BE2C (cell line): ENCODE measurements at places on chromosomes 5 and 9.

DNA sequence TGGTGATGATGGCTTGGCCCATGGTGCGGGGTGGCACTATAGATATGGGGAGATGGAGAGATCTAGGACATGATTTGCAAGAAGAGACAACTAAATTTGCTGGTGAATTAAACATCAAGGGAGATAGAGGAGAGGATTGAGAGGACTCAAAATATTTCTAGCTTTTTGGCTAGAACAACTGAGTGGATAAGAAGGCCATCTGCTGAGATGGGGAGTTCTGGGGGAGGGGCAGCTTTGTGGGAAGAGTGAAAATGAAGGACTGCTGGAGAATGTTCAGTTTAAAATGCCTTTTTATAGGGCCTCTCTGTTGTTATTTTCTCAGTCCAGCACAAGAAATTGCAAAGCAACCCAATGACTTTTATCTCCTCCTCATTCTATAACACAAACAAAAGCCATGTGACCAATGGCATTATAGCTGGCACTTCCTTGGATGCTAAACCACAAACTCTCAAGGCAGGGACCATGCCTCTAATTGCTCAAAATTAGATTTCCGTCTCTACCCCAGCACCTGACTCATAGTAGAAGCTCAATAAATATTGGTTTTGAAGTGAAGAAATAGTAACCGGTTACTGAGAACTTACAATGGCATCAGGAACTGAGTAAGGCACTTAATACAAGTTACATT is 29.8 kb downstream of the JAKMIP2 start:
- DNase-seq: no peak

- DNase-seq: no peak
Observed at GRCh38 chr5:147575598-147575997, 65.7 kb upstream of the DPYSL3 start.

DNA sequence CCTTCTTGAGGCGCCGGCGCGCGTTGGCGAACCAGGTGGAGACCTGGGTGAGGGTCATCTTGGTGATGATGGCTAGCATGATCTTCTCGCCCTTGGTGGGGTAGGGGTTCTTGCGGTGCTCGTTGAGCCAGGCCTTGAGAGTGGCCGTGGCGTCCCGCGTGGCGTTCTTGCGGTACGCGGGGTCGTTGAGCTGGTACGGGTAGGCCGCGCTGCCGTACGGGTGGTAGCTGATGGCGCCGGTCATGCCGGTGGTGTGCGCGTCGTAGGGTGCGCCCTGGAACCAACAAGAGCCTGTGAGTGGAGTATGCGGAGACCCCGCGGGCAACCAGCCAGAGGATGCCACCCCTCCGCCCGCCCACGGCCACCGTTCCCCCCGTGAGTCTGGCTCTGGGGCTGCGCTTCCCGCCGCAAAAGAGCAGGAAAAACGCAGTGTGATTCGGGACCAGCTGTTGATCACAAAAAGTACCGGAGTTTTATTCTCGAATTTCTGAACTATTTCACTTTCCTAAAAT is 1.9 kb downstream of the IRX2 start:
- DNase-seq: no peak

DNA sequence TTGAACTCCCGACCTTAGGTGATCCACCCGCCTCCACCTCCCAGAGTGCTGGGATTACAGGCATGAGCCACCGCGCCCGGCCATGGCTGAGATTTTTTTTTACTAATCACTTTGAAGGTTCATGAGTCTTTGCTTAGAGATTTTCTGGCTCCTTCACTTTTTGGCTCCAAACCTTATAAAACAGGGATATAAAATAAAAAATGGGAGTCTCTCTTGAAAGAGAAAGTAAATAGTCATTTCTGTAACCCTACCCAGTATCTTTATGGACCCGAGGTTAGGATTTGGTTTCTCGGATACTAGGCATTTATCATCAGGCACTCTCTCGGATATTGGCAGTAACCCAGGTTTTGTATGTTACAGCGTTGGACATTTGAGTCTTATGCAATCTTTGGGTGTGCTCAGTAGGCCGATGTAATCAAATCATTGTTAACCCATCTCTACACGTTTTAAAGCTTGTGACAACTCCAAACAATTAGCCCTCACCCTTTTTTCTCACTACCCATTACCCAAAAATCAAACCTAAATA is 25.3 kb downstream of the STXBP1 start:
- DNase-seq: no peak

GRCh38 chr5:15936505-15937245 is 242.9 kb downstream of the MARCHF11 start:
- no peak for DNase-seq

DNA sequence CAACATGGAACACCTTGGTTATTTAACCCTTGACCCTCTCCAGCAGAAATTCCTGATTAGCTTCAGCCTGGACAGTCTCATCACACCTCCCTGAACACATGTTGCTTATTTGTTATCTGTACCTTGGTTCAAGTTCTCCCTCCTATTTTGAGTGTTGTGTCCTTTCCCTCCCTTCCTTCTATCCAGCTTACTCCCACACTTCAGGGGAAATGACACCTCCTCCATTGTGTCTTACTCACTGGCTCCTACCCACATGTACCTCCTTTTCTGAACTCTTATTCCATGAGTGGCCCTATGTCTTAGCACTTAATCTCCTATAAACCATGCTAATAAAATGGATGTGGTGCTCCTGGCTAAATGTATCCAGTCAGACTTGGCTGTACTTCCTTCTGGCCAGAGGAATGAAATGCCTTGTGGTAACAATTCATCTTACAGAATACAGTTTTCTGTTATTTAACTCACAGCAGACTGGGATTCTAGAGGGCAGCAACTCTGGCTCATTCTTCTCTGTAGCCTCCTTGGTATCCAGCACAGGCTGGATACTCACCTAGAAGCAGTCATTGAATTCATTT is 11.2 kb downstream of the LIX1 start:
- no peak for DNase-seq

DNA sequence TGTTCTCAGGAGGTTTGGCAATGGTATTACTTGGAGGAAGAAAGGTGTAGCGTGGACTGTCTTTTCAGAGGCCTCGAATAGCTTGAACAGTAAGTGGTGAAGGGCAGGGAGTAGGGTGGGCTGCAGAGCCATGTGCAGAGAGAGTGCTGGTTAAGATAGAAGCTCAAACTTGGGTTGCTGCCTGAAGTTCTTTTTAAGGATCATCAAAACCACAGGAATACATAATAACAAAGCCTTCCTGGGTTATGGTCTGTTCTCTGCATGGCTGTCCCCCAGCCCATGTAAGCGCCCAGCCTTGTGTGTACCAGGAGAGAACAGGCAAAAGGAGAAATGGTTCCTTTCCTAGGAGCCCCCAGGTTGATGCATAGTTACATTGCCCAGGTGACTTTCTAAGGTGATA is 43.9 kb downstream of the RCL1 start:
- no peak for DNase-seq

DNA sequence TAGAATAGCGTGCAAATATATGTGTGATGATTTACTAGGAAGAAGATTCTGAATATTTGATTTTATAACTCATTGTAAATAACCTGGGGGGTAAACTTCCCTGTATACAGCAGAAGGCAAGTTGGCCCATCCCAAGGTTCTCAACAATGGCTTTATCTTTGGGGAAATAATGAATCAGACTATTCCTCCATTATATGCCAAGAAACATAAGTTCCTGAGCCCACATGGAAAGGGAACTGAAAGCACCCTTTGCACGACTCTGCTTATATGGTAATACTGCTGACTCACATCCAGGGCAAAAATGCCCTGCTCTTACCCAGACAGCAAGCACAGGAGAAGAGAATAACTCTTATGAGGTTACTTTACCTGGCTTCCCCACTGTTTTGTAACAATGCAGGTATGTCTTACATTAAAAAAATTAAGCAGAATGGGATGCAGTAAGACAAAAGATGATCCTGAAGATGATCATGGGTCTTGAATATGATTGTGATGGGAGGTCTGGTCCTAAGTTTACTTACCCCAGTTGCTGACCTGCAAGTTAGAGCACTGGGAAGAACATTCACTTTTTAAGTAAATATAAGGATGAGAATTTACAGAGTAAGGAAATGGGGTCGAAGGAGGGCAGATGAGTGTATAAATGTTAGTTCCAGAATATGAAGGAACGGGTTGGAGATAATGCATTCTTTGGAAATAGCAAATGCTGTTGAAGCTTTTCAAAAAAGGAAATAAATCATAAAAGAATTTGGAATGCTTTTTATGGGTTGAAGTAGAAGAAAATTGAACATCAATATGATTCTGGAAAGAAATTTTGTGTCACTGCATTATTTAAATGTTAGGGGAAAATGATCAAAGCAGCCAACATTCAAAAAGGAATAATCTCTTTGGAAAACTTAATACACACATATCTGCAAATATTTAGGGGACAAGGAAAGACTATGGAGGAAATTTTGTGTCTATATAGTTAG is 428.4 kb upstream of the MPDZ start:
- DNase-seq: no peak

DNA sequence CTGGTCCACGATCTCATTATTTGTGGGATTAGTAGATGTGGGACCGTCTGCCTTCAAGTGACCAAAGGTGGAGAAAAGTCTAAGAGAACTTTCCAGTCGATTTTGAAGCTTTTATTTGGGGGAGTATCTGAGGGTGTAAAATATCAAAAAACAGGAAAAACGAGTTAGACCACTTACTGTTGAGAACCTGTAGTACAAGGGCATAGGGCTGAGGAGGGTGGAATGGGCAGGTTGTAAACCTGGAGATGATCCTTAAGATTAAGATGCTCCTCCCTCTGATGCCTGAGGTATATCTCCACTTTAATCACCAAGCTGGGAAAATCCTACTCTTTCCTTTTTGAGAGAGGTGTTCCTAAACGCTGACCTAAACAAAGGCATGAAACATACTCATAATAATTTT is 32.0 kb upstream of the GTF2H2C start:
- DNase-seq: no peak

GRCh38 chr5:88377705-88378656 is 109.3 kb upstream of the TMEM161B start:
- DNase-seq: no peak

DNA sequence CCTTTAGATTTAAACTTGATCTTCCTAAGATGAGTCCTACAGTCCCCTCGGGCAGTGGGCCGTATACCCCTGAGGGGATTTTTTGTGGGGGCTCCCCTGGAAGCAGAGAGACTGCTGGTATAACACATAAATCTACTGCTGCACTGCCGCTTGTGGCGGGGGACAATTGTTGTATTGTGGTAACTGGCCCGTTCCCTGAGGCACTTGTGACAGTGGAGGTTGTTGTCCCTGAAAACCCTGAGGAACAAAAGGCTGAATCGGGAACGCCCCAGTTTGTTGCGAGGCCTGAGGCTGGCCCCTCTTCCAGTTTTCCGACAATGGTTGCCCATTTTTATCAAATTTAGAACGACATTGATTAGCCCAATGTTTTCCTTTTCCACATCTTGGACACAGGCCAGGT is 4.7 kb upstream of the TMEM141 start:
- no peak for DNase-seq

DNA sequence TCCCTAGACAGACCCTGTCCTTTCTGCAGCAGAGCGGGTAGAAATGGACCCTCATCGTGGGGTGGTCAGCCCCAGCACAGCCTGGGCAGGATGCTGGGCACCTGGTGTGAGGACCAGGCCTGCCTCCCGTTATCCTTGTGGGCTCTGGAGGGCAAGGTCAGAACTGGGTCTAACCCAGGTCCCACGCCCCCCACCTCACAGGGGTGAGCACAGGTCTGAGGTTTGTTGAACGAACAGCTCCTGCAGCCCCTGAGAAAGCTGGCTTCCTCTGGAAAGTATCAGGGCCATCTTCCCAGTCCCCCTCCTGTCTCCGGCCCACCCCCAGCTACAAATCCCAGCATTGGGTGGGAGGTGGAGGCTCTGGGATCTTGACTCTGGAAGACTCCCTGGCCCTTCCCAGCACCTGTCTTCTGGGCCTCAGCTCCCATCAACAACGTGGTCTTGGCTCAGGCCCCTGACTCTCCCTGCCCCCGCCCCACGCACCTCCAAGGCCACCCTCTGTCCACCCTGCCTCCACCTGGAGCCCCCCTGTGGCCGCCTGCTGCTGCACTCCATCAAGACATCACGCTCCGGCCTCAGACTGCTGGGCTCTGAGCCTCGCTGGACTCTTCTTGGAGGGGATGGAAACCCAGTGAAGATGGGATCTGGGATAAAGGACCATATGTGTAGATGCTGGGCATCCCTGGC is 30.1 kb upstream of the CNOT6 start:
- DNase-seq: no peak

GRCh38 chr9:114529285-114529684 is 24.0 kb upstream of the WHRN start:
- no peak for DNase-seq

GRCh38 chr9:33264003-33264472 is 470 bp downstream of the BAG1 start:
- DNase-seq: peak; percentile 44

DNA sequence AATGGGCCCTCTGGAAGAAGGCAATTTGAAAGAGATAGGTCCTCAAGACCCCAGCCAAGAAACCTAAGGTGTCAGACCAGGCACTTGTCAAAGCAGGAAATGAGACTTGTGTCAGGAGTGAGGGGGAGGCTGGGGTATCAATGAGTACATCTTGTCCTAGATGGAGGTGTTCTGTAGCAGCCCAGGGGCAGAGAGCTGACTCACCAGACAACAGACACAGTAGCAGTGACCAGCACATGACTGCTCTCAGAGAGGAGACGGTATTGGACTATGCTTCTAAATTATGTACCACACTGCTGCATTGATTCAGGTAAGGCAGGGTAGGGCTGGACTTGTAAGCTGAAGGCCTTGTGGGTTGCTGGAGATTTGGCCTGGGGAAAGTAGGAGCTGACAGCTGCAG is 551.2 kb upstream of the KLF4 start:
- DNase-seq: no peak

GRCh38 chr9:69455311-69455710 is 130.3 kb downstream of the ENTREP1 start:
- DNase-seq: no peak

DNA sequence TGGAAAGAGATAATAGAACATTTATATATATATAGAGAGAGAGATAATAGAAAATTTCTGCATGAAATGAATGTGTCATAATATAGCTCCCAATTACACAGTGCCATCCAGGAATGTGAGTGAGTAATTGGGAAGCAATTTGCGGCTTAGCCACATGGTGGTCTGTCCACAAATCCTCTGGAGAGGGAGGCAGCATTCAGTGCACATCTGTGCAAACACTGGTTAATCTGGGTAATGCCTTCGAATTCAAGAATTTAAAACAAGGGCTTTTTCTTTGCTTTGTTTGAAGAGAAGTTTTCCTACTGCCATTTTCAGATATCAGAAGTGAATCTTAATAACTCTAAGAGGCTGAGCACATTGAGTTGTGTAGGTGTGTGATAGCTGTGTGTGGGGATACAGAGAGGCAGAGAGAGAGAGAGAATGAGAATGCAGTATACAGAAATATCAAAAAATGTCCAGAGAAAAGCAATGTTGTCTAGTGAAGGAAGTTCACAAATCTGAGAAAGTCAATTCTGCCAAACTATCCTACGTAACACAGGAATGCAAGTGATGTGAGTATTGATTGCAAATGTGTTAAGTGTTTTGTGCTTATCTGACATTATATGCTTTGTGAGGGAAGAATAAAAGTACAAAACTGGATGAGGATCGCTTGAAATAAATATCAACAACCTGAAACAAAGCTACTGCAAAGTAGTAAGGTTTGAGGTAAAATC is 134.6 kb downstream of the EDIL3 start:
- DNase-seq: no peak

GRCh38 chr9:99162759-99163364 is 57.9 kb downstream of the TGFBR1 start:
- DNase-seq: no peak

- peak; percentile 88 for DNase-seq
Observed at GRCh38 chr9:136978073-136978864, 965 bp downstream of the PTGDS start.

GRCh38 chr9:127077644-127077946 is 44.8 kb downstream of the ANGPTL2 start:
- DNase-seq: no peak
